ENCODE measurements at places on chromosomes 12 and 14. TPM values are rescaled to one million over a fixed set of nuclear protein-coding genes. Genes with fewer than 3 reads are reported as not detected.
A peak's percentile ranks its signal among the peaks of the same experiment; 100 is the strongest.

TAS2R14 gene
- total RNA-seq, result 2.1 TPM

ALX1 gene
- total RNA-seq, result not detected

GRCh38 chr12:107511292-107511691, 174.3 kb upstream of the PWP1 start:
- H3K4me3 ChIP-seq, result no peak overlapping the region
- no peaks in the 10 kb centered on the region for H3K27me3 ChIP-seq
- DNase-seq, result peak; percentile 8
- H3K36me3 ChIP-seq, result no peaks in the 10 kb centered on the region

- H3K27ac ChIP-seq, result no peak overlapping the region
- H3K4me3 ChIP-seq, result no peak overlapping the region
- no peaks in the 10 kb centered on the region for H3K36me3 ChIP-seq
- DNase-seq, result no peak
- H3K4me1 ChIP-seq, result no peaks in the 10 kb centered on the region
Observed at GRCh38 chr14:77654001-77654441, 37.6 kb upstream of the SPTLC2 start.

GRCh38 chr14:93759719-93760307, 28.5 kb downstream of the PRIMA1 start:
- H3K36me3 ChIP-seq, result no peaks in the 10 kb centered on the region
- no peak overlapping the region for H3K27ac ChIP-seq
- DNase-seq, result no peak
- no peaks in the 10 kb centered on the region for H3K27me3 ChIP-seq

DNA sequence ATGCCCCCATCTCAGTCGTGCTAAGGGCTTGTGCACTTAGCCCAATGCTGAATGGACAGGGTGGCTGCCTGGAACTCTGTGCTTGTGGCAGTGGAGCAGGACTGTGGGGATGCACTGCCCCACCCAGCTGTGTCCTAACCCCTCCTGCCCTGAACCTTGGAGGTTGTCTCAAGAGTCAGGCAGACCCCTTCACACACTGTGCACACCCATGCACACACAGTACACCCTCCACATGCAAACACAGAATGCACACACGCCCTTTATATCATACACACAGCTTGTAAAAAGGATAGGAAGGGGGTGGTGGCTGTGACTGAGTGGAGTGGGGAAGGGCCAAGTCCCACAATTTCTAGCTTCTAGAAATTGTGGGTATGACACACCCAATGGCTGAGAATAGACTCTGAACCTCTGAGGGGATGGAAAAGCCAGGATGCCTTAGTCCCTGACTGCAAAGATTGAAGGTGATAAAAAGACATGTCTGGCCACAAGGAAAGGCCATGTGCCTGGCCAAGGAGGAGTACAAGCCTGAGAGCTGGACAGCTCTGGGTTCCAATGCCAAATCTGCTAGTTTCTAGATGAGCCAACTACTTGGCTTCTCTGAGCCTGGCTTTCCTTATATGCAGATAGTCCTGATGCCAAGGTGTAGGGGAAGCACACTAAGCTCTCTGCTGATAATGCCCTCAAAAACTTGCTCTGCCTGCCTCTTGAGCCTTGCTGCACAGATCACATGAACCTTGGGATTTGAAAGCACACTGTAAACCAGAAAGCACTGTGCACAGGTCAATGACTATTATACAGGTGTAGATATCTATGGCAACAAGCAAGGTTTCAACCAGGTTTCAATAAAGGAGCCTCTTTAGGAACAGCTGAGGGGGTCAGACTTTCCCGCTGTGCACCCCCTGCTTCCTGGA, 8.4 kb downstream of the KRT8 start:
- H3K4me1 ChIP-seq, result no peaks in the 10 kb centered on the region
- H3K4me3 ChIP-seq, result no peak overlapping the region
- peaks cover 2% of the 10 kb centered on the region for H3K27me3 ChIP-seq

All from fibroblast of lung (primary cell).